IMR-90 (cell line): ENCODE measurements at places on chromosomes 16 and 17.

GRCh38 chr16:85523602-85524364 is 89.3 kb upstream of the GSE1 start:
- peak; percentile 45 for DNase-seq

GRCh38 chr17:73304438-73304837 is 7.4 kb downstream of the CDC42EP4 start:
- DNase-seq: no peak

- DNase-seq: peak; percentile 6
These were observed 55.1 kb downstream of the STXBP4 start for GRCh38 chr17:55023626-55024025.

DNA sequence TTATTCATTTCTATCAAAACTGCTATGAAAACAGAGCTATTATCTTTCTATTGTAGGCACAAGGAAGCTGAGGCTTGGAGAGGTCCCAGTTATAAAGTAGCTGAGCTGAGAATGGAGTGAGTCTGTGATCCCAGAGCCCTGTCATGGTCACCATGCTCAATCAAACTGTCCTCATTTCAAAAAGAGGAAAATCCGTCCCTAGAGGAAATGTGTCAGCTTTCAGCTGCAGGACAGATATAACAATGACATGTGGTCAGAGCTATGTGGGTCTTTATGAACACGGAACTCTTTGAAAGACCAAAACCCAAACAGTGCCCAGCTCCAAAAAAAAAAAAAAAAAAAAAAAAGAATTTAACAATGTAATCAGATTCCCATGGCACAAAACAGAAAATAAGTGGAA is 266.1 kb downstream of the XYLT1 start:
- DNase-seq: no peak

DNA sequence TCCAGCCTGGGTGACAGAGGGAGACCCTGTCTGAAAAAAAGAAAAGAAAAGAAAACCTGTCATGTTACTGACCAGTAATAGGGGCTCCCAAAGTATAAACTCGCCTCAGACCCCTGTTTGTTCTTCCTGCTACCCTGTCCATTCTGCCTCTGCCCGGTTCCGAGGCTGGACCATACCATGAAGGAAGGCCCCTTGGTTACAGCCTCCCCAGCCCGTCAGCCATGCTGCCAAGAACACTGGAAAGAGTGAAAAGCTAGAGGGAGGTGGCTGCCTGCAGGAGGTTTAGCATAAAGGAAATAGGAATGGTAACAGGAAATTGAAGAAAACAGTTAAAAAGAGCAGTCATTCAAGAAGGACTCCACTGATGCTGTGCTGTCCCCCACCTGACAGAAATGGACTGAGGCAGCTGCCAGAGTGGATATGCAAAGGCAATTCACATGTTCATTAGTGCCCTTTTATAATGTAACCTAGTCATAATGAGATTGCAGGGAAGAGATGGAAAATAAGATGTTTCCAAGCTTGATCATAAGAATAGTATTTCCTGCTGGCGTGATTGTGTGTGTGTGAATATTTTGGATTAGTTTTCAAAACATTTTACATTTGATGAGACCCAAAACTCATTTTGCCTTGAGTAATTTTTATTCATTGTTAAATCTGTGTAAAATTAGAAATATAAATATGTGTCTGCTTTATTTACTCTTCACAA is 102.6 kb downstream of the GOSR1 start:
- no peak for DNase-seq

DNA sequence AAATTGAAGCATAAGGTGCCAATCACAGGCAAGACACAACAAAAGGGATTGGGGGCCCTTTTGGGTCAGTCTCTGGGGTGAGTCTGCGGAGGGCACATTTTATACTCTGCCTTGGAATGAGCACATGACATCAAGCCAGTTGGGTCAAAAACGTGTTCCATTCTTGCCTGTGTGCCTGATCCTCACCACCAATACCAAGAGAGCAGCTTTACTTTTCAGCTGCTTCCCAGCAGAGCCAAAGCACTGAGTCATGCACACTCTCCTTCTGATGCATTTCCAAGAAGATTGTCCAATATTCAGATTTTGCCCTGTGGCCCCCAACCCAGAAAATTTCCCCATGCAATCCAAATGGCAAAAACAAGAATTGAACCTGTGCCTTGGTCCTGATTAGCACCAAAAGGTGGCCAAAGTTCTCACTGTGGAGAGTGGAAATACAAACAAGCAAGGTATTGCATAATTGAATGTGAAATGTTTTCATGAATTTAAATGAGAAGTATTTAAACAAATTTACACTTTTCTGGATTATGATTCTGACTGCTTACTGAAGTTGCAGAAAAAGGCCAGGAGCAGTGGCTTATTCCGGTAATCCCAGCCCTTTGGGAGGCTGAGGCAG is 217.8 kb upstream of the SOX9 start:
- peak; percentile 52 for DNase-seq

- no peak for DNase-seq
These were observed 8.8 kb downstream of the ST3GAL2 start for GRCh38 chr16:70429888-70430666.
